ENCODE measurements at places on chromosomes 6 and 20. TPM values are rescaled to one million over a fixed set of nuclear protein-coding genes. Genes with fewer than 3 reads are reported as not detected.

DNA sequence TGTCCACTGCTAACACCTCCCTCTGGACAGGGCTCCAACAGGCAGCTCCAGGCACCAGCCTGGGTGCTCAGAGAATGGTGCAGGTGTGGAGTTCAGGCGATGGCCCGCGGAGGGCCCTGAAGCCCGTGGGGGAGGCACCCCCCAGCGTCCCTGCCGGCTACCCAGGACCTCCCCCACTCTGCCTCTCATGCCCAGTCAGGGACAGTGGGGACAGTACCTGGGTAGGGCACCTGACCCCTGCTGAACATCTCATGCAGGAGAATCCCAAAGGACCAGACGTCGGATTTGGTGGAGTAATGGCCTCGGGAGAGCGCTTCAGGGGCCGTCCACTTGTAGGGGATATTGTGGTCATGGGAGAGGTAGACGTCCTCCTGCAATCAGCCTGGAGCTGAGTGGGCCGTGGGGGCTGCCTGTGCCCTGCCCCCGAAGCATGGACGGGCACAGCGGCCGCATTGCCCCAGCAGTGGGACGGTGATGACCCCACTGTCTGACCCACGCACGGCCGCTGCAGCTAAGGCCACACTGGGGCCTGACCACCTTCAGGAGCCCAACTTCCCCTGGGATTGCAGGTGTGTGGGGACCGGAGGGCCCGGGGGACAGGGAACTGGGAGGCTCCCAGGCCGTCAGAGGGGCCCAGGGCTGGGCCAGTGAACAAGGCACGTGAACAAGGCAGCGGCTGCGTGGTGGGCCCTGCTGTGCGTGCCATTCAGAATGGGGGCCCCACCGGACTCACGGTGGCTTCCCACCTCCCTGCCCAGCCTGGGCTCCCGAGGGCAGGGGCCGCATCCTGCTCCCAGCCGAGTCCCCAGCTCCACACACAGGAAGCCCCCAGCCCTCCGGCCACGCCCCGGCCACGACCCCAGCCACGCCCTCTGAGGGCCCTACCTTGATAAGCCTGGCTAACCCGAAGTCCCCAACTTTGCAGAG lies 7.1 kb downstream of the PTK6 start:
- peaks cover 33% of the 10 kb centered on the region for H3K4me1 ChIP-seq
- no peak overlapping the region for H3K4me3 ChIP-seq
- no peaks in the 10 kb centered on the region for H3K27me3 ChIP-seq
- H3K27ac ChIP-seq: peak overlapping the region; percentile 56
- peaks cover 82% of the 10 kb centered on the region for H3K36me3 ChIP-seq

GRCh38 chr20:19522071-19522801 lies 235.8 kb upstream of the RIN2 start:
- no peak overlapping the region for H3K4me3 ChIP-seq
- no peak for DNase-seq
- H3K4me1 ChIP-seq: no peaks in the 10 kb centered on the region
- no peak overlapping the region for H3K27ac ChIP-seq

CD93 gene
- total RNA-seq: not detected

DNA sequence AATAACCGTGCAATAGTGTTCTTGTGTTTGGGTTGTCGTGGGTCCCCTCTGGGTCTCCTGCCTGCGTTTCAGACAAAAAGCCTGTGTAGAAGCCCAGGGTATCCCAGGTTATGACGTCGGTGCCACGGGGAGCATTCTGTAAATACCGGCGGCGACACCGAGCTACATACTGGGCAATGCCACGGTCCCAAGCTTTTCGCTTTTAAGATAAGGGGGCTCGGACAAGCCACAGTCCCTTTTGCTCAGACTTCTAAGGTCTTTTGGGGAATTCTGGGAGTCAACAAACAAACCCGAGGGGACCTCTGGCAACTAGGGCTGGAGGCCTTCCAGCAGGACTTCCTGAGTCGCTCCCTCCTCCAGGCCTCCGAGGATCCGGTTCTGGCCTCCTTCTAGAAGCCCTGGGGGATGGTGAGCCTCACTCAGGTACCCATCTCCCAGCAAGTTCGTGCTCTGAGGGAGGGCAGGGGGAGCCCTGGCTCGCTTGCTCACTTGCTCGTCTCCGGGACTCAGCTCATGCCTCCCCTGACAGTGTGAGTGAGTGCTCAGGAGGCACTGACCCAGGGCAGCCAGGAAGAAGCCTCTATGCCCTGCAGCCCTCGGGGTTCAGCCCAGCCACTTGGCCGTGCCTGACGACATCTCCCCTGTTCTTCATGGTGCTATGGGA lies 62.4 kb upstream of the MRPS10 start:
- peaks cover 30% of the 10 kb centered on the region for H3K4me1 ChIP-seq
- H3K4me3 ChIP-seq: no peak overlapping the region
- H3K36me3 ChIP-seq: peaks cover 4% of the 10 kb centered on the region
- no peak for DNase-seq

RAB5IF gene
- 235 TPM for total RNA-seq

- peak; percentile 19 for DNase-seq
- peak within 1 kb of the TSS; percentile 53 for H3K4me3 ChIP-seq
- H3K27ac ChIP-seq: no peak within 1 kb of the TSS
- no peaks in the 10 kb centered on the region for H3K27me3 ChIP-seq
- H3K36me3 ChIP-seq: peaks cover 8% of the 10 kb centered on the region
Measured at GRCh38 chr6:110415086-110415916, at the start of gene DDO. TSS of gene DDO (minus strand) at chr6:110415575. CDS start at chr6:110413462, 2,113 bp downstream.
